ENCODE measurements at places on chromosomes 16 and 17. TPM values are rescaled to one million over a fixed set of nuclear protein-coding genes. Genes with fewer than 3 reads are reported as not detected.

DNA sequence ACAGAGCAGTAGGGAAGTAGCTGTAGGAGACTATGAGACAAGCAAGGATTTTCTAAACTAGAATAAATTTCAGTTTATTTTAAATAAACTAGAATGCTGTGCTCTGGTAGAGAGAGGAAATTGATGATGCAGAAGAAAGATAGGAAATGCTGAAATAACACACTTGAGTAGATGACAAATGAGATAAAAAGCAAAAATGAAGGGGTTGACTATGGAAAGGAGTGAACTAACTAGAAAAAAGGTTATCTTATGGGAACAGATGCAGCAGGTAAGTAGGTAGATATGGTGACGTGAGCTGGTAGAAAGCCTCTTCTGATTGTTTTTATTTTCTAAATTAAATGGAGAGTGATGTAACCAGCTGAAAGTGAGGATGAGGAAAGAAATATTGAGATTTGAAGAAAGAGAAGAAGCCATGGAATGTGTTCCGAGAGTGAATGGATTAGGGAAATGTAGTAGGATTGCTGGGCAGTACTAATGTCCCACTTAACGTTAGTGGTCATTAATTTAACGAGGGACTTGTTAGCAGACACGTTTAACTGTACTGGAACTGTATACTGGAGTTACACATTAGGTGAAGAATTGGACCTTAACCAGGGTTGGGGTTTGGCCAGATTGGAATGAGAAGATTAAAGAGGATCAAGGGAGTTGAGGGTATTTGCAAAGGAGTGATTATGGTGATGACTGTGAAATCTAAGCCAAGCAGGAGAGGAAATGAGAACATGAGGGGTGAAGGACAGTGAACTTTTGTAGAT is 196.5 kb downstream of the TANC2 start:
- no peak for DNase-seq

DNA sequence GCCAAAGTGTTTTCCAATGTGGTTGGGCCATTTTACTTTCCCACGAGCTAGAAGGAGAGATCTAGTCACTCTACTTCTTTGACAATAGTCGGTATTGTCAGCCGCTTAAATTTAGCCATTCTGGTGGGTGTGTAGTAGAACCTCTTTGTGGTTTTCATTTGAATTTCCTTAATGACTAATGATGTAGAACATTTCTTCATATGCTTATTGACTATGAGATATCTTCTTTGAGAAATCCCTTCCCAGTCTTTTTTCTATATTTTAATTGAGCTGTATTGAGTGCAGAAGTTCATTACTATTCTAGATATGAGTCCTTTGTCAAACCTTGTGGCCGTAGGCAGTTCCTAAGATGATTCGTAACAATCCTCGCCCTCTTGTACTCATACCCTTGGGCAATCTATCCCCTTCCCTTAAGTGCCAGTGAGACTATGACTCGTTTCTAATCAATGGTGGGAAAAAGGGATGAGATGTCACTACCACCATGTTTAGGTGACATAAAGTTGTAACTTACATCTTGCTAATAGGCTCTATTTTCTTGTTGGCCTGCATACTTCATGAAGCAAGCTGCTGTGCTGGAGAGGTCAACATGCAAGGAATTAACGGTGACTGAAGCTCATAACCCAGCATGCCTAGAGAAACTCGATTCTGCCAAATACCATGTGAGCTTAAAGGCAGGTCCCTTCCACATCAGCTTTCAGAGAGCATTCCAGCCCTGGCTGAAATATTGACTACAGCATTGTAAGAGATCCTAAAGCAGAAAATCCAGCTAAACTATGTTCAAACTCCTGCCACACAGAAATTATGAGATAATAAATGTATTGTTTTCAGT is 817.9 kb upstream of the SOX9 start:
- no peak for DNase-seq

DNA sequence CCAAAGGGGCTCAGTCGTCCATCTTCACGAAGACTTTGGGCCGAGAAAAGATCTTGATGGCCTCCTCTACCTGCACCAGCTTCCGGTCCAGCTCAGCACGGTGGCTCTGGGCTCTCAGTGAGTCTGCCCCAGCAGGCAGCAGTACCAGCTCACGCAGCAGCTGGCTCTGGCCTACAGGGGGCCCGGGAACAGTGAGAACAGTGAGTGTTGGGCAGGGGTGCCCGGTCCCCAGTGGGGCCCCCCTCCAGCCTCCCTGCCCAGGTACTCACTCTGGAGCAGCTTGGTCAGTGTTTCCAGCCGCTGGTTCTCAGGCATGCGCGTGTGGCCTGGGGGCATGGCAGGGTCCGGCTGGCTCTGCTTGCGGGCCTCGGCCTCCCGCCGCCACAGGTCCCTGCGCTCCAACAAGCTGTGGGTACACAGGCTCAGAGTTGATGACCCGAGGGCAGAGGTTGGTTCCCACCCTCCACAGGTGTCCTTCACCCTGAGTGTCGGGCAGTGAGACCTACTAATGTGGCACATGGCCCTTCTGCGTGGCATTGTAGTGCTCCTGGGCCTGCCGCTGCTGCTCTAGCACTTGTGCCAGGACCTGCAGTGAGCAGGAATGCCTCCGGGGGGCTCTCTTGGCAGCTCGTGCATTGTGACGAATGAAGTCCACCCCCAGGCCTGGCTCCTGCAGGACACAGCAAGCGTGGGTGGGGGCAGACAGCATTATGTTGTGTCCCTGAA is 2.6 kb downstream of the PARD6A start:
- no peak for DNase-seq

The KRT28 gene
- not detected for total RNA-seq

The C17orf50 gene
- not detected for total RNA-seq

GRCh38 chr16:12541672-12542071 is 262.0 kb downstream of the CPPED1 start:
- DNase-seq, result no peak

DNA sequence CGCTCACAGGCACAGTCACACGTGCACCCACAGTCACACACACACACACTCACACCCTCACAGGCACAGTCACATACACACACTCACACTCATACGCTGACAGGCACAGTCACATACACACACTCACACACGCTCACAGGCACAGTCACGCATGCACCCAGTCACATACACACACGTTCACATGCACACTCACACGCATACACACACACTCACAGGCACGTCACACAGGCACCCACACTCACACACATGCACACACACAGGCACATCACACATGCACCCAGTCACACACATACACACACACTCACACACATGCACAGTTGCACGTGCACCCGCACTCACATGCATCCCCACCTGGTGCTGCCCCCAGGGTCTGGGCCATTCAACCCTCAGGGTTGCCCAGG is 46.1 kb upstream of the CBFA2T3 start:
- DNase-seq, result no peak

DNA sequence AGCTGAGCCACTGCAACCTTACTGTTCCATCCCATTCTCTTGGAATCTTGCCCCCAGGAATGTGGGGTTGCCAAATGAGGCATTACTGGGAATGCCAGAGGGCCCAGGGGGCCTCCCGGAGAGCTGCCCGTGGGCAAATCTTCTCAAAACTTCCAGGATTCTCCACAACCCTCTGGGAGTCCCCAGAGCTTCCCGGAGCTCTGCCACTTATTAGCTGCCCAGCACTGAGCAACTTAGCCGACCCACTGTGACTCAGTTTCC is 306.0 kb downstream of the FOXL1 start:
- no peak for DNase-seq

- DNase-seq, result no peak
Observed at GRCh38 chr17:80837711-80838110, 153.9 kb upstream of the CHMP6 start.

The GOSR2 gene
- total RNA-seq, result 88.4 TPM

GRCh38 chr17:60311936-60312335 is 80.0 kb downstream of the USP32 start:
- no peak for DNase-seq

- no peak for DNase-seq
Observed at GRCh38 chr16:85735225-85735635, 15.7 kb downstream of the C16orf74 start.

GRCh38 chr17:82854226-82854625 is 14.4 kb upstream of the ZNF750 start:
- DNase-seq, result no peak

GRCh38 chr17:74713171-74713755 is 540 bp upstream of the CD300LF start:
- DNase-seq, result no peak

DNA sequence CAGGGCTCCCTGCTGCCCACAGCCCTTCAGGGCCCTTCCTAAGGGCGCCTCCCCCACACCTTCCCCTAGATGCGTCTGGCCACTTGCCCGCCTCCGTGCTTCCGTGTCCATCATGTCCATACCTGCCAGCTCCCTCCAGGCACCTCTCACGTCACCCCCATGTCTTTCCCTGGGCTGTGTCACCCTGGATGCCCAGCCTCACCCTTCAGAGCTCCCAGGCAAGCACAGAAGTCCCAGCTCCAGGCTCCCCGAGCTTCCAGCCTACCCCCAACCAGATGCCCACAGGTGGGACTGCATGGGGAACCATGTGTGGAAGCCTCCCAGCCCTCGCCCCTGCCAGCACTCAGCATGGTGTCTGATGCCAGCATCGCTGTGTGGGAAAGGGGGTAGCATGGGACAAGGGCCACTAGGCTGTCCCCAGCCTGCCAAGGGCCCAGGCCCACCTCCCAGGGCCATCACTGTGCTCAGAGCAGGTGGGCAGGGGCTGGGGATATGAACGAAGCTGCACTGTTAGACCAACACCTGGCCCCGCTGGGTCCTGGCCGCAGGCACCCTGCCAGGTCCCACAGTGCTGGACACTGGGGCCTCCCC is 1.9 kb upstream of the AXIN1 start:
- no peak for DNase-seq

- DNase-seq, result no peak
Observed at GRCh38 chr17:31560616-31561235, 169.3 kb downstream of the RAB11FIP4 start.

GRCh38 chr17:65259696-65260485 is 122.7 kb downstream of the RGS9 start:
- DNase-seq, result no peak

- DNase-seq, result no peak
Observed at GRCh38 chr17:39194089-39194984, 3.1 kb downstream of the CACNB1 start.

GRCh38 chr16:65005696-65006095 is 116.2 kb downstream of the CDH11 start:
- DNase-seq, result no peak

- DNase-seq, result no peak
Observed at GRCh38 chr16:81495321-81496234, 51.0 kb downstream of the CMIP start.

DNA sequence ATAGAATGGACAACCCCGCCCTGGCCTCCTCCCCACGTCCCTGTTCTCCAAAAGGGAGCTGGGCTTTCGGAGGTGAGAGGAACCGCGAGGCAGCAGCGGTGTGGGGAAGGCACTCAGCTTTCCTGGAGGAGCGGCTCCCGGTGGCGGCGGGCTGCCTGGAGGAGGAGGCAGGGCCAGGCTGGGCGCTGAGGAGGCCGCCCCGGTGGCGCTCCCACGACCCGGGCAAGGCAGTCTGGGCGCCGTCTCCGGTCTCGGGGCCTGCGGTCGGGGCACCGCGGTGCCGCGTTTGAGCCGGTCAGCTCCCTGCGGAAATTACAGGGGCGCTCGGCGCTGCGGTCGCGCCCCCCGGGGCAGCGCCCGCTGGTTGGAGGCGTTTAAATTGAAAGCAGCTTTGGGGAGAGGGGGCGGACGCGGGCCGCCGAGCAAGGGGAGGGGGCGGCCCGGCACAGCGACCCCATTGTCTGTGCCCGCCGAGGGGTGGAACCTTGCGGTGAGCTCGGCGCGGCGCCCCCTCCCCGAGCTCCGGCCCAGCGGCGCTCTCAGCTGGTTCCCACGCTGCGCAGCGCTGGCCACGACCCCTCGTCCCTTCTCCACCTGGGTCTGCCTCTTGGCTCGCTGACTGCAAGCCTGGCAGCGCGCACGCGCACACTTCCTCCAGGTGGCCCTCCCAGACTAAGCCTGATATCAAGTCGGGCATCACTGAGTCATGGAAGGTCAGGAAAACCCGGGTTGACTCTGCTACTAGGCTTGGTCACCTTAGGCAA is 58.7 kb upstream of the DLX4 start:
- no peak for DNase-seq

The HAS3 gene
- total RNA-seq, result 0.86 TPM

DNA sequence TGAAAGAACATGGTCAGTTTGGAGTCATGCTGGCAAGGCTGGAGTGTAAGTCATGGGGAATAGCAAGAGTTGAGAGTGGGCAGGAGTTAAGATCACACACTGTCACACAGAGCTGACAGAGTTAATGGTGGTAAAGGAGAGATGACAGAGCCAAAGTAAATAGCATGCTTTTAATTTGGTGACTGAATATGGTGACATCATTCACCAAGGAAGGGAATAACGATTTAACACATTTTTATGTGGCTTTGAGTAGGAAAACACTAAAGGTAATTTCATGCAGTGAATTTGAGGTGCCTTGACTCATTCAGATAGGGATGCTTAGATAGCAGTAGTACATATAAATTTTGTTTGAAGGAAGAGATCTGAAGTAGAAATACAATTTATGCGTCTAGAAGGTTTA is 42.1 kb downstream of the SYNRG start:
- no peak for DNase-seq

The ZNF423 gene
- 19.8 TPM for total RNA-seq

The CCL7 gene
- not detected for total RNA-seq

The SOX8 gene
- 6.0 TPM for total RNA-seq

The ORAI3 gene
- 26.2 TPM for total RNA-seq

GRCh38 chr17:77428020-77428748 is 287.4 kb downstream of the SEC14L1 start:
- no peak for DNase-seq

DNA sequence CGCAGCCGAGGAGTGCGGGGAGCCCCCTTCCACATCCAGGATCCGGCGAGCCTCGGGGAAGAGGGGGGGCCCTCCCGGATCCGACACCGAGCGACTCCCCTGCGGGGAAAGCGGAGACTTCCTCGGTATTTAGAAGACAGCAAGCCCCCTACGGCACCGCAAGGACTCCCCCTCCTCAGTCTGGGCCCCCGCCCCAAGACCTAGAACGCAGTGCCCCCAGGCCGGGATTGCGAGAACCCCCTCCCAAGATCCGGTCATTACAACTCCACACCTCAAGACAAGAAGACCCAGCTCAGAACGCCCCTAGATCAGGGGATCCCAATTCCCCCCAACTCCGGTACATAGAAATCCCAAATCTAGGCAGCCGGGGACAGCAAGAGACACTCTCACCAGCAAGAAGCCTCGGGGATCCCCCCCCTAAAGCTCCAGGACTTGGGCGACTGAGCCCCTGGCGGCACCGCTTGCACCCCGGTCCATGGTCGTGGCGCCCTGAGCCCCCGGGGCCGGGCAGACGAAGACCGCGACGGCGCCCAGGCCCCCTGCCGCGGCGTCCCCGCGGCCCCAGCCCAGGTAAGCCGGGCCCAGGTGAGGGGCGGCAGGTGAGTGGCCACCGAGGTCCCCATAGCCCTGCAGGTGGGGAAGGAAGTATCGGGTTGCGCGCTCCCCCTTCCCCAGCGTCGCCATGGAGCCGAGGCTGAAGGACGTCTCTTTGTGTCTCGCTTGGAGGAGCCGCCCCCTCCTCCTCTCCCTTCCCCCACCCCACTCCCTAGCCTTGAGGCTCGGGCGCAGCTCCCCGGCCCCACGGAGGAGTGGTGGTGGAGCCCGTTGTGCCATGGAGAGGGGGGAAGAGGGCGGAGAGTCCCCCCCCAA is 641 bp downstream of the SBK1 start:
- peak; percentile 64 for DNase-seq

The OR2C1 gene
- total RNA-seq, result 0.47 TPM

The KARS1 gene
- 117 TPM for total RNA-seq

Data from mesothelial cell of epicardium (in vitro differentiated cells).